ENCODE measurements at places on chromosomes 4 and X.

- no peak for DNase-seq
Observed at GRCh38 chr4:128780688-128781087, 28.8 kb upstream of the JADE1 start.

DNA sequence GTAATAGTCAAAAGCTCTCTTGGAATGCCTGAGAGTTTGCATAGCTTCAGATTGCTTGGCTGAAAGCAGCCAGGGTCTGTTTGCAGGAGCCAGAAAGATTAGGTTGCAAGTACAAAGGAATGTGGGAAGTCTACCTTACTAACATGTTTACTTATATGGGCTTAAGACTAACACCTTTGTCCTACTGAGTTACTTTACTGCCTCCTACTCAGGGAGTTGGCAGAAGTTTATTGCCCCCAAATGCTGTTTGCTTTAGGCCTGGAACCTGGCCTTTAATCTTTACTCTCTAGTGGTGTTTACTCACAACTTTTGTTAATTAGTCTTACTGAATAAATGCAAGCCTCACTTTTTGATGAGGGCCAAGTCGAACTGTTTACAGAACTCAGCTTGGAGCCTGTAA is 219.4 kb upstream of the ZC4H2 start:
- no peak for DNase-seq

GRCh38 chrX:122545778-122546177 is 638.3 kb upstream of the GRIA3 start:
- DNase-seq = no peak

GRCh38 chr4:180766944-180767729 is 1476.1 kb upstream of the TENM3 start:
- no peak for DNase-seq

DNA sequence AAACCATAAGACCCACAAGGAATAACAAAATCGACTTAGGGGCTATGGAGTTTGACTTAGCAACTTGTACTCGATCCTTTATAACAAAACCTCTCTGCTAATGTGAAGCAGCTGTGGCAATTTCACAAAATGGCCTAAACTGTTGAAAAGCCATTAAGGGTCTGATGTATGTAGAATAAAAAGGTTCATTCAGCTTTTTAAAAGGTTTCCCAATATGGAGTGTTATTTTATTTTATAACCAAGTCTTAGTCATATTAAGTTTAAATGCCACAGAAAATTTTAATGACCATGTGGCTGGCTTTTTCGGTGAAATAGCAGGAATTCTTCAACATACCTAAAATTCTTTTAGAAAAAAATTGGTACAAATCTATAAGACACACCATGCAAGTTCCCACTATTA is 291.8 kb upstream of the HAND2 start:
- no peak for DNase-seq

GRCh38 chr4:40909363-40909876 is 159.7 kb downstream of the NSUN7 start:
- DNase-seq = no peak

- no peak for DNase-seq
Observed at GRCh38 chr4:67714248-67714583, 13.3 kb upstream of the UBA6 start.

- no peak for DNase-seq
Observed at GRCh38 chr4:114226179-114226578, 246.7 kb upstream of the ARSJ start.

DNA sequence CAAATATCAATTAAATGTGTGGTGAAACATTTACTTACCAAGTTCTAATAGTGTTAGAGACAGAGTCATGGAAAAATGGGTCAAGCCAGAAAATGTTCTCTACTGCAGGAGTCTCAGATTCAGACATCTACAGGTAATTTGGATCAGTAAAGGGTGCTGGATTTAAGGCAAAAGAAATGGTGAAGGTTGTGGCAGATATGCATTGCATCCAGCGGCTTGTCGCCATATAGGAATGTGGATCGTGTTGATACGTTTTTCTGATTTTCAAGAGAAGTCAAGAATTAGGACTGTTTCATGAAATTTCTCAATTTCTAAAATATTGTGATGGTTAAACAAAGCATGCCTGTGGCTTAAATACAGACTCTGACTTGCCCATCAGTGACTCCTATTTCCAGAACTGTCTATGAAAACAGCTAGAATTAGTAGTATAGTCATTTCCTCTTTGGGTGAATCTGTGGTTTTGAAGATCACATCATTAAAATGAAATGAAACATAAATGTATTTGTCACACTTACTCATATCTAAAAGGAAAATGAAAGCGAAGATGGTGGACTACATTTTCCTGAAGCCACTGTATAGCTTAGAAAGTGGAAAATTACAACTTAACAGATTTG is 110.1 kb upstream of the VEGFC start:
- no peak for DNase-seq

- no peak for DNase-seq
Observed at GRCh38 chrX:40012039-40012867, 85.5 kb downstream of the BCOR start.

DNA sequence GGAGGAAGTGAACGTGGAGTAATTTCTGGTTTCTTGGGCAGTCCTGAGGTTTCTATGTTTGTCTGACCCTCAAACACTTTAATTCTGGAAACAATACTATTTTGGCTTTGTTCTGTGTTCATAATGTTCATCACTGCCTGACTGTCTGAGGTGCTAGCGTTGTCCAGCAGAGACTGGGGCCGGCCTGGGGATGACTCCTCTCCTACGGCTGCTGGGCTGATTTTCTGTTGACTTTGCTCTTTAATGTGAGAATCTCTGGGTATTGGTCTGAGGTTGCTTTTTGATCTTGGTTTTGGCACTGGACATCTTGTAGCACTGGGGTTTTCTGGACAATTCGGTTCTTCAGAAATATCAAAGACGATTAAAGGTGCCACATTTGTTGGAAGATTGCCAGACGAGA is 75.8 kb downstream of the RPS3A start:
- DNase-seq = no peak

DNA sequence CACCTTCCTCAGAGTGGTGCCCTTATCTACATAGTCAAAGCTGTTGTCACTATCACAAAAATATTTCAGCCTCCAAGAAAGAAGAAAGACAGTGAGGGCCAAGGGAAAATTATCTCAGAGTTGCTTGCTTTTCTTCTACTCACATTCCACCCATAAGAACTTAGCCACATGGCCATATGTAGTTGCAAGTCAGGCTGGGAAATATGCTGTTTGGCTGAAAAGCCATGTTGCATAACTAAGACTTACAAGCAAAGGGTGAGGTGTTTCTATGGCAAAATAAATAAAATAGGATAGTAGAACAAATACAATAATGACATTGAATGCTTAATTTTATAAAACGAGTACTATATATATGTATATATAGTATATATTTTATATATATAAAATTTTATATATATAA is 365.9 kb upstream of the PABPC4L start:
- DNase-seq = no peak

DNA sequence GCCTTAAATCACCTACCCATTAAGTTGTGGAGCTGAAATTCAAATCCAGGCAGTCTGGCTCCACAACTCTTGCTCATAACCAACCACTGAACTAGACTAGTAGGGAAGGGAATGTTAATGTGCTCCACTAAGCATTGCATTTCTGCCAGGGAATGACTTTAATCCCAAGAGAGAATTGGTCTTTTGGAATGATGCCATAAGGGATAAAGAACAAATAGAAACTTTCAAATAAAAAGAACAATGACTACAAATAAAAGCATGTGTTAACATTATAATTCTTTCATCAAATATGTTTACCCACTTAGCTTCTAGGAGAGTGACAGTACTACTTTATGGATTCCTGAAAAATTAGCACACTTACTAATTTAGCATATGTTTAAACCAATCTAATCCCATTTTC is 905.9 kb downstream of the CENPC start:
- no peak for DNase-seq

GRCh38 chrX:479273-479981 is 92.7 kb upstream of the PPP2R3B start:
- DNase-seq = no peak
